Umbilical cord (tissue), 2 donors: ENCODE measurements at places on chromosomes 11 and 22.

DNA sequence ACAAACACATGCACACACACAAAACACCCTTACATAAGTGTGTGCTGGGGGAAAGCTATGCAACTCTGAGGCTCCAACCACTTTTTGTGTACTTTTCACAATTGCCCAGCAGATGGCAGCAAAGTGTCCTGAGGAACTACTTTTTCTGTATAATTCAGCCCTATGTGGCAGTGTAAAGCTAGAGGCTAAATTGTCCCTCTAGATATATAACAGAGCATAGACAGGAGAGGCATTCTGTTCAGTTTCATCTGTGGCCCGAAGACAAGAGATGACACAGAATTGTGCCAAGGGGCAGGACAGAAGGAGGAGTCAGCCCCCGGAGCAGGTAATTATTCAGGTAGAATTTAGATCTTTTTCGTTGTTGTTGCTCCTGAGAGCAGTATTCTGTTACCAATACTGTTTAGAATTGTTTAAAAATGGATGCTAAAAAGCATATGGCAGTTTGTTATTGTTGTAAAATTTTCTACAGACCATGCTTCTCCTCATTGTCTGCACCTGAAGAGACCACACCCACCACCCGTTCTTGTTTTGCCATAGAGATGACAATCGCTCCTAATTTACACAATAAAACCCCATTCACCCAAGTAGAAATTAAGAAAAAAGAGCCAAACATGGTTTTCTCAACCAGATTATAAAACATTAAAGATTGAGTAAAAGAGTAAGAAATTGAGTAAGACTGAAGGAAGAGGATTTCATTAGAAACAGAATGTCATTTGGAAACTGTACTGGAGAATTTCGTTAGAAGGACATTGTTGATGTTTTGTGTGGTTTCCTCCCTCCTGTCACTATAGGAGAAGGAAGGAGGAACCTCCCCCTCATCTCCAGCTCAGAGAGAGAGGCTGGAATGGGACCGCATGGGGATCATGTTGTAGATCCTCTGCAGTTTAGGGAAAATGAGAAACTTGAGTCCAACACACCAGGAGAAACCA, 14.5 kb upstream of the MS4A7 start:
- DNase-seq = peak; percentile 76

- no peak for DNase-seq
Measured at GRCh38 chr11:112361396-112361795, 100.7 kb upstream of the PLET1 start.

DNA sequence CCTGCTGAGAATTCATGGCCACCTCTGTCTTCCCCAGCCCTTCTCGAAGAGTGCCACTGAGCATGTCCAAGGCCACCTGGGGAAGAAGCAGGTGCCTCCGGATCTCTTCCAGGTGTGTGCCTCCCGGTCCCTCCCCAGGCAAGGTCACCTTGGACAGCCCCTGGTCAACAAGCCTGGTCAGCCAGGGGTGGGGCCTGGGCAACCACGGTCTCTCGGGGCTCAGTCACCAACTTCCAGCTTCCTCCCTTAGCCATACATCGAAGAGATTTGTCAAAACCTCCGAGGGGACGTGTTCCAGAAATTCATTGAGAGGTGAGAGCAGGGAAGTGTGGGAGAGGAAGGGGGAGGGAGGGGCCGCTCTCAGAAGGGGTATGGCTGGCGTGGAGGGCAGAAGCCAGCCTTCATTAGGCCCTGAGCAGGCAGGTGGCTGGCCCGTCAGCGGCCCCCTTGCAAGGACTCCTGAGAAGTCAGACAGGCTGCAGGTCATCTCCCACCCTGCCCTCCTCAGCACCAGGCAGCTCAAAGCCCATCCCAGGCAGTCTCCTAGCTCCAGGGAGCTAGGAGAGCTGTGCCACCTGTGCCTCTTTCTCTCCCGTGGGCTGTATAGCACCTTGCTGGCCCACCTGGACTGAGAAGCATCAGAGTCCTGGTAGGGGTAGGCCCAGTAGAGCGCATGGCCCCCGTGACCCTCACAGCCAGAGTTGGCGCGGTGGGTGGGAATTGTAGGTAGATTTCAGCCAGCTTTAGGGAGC, 9.3 kb upstream of the ANKRD13D start:
- DNase-seq = no peak

DNA sequence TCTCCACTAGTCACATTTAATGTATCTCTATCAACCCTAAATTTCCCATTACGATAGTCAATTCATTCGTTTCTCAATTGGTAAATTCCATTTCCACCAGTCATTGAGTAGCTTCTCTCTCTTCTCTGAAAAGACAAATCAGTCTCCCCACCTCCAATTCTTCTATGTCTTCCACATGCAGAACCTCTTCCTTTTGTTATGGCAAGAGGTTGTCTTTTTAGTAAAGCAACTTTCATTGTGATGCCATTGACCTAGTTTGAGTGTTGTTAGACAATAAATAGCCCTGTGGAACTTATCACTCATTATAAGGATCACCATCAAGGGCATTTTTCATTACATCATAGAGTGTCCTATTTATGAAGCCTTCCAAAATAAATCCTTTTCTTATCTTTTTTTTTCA, 340.9 kb downstream of the LRRC4C start:
- DNase-seq = no peak

GRCh38 chr11:83682611-83682973, 396.4 kb upstream of the CCDC90B start:
- DNase-seq = no peak

DNA sequence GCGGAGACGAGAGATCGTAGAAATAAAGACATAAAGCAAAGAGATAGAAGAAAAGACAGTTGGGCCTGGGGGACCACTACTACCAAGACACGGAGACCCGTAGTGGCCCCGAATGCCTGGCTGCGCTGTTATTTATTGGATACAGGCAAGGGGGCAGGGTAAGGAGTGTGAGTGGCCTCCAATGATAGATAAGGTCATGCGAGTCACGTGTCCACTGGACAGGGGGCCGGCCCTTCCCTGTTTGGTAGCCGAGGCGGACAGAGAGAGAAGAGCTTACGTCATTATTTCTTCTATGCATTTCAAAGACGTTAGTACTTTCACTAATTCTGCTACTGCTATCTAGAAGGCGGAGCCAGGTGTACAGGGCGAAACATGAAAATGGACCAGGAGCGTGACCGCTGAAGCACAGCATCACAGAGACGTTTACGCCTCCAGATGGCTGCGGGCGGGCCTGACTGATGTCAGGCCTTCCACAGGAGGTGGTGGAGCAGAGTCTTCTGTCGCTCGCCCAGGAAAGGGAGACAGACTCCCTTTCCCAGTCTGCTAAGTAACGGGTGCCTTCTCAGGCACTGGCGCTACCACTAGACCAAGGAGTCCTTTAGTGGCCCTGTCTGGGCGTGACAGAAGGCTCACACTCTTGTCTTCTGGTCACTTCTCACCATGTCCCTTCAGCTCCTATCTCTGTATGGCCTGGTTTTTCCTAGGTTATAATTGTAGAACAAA, 24.8 kb downstream of the PPP6R2 start:
- no peak for DNase-seq

DNA sequence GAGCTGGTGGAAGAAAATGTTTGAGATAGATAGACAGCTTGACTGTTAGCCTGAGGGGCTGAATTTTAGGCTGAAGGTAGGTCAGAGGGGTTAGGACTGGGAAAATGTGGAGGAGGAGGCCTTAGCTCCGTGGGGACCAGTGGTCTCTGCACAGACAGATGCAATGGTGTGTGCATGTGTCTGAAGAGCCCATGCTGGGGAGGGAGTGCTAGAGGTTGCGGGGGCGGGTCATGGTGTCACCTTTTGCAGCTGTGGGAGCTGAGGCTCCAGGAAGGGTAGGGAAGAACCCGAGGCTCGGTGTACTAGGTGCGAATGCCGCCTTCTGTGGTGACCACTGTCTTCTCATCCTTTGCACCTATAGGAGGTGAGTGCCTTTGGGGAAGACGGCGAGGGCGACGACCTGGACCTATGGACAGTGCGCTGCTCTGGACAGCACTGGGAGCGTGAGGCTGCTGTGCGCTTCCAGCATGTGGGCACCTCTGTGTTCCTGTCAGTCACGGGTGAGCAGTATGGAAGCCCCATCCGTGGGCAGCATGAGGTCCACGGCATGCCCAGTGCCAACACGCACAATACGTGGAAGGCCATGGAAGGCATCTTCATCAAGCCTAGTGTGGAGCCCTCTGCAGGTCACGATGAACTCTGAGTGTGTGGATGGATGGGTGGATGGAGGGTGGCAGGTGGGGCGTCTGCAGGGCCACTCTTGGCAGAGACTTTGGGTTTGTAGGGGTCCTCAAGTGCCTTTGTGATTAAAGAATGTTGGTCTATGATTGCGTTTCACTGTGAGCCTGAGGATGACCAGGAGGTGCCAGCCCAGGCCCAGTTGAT, 1.6 kb downstream of the SDF2L1 start:
- no peak for DNase-seq

GRCh38 chr22:17239156-17239701, 20.0 kb upstream of the ADA2 start:
- DNase-seq = no peak

- no peak for DNase-seq
Measured at GRCh38 chr11:126167488-126167887, 44.0 kb downstream of the RPUSD4 start.

DNA sequence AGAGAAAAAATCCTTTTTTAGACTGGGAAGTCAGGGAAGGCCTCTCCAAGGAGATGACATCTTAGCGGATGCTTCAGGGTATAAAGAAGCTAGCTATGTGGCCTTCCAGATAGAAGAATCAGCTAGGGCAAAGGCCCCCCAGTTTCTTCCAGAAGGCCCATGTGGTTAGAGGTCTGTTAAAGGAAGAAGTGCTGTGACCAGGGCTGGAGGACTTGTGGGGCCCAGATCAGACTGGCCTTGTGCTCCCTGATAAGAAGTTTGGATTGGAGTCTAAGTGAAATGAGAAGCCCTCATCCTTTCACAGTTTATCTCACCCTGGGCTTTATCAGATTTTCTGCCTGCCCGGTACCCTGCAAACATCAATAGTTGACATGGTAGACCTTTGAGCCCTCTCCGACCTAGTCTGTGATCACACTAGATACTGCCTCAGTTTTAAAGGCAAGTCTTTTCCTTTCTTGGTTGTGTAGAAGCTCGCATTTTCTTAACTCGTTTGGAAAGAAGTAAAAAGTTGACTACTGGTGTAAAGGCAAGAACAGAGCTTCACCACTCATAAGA, 7.8 kb downstream of the AMPD3 start:
- DNase-seq = no peak

- DNase-seq = peak; percentile 18
Measured at GRCh38 chr22:30459181-30460052, 12.4 kb downstream of the SEC14L3 start.

DNA sequence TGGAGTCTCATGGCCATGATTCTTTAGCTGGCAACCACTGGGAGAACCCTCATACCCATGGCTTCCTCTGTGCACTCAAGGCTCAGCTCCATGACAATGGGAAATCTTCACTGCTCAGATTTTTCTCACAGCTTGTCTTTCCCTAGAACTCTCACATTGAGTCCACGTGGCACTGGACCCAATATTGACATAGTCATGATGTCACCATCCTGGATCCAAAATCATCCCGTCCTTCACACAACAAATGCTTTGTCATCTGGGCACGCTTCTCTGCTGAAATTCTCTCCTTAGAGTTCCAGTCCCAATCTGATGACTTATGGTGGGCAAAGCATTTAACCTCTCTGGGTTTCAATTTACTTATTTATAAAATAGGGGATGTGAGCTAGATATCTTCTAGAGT, 37.7 kb upstream of the CD44 start:
- DNase-seq = no peak

GRCh38 chr11:34624069-34624468, 3.2 kb downstream of the EHF start:
- DNase-seq = no peak

- DNase-seq = peak; percentile 85
Measured at GRCh38 chr22:38313384-38313955, 3.8 kb downstream of the CSNK1E start.

- DNase-seq = no peak
Measured at GRCh38 chr11:86251345-86251744, 6.8 kb downstream of the EED start.

GRCh38 chr11:67302571-67303131, 679 bp upstream of the SSH3 start:
- no peak for DNase-seq

GRCh38 chr11:19426011-19426755, 185.4 kb upstream of the E2F8 start:
- peak; percentile 12 for DNase-seq

DNA sequence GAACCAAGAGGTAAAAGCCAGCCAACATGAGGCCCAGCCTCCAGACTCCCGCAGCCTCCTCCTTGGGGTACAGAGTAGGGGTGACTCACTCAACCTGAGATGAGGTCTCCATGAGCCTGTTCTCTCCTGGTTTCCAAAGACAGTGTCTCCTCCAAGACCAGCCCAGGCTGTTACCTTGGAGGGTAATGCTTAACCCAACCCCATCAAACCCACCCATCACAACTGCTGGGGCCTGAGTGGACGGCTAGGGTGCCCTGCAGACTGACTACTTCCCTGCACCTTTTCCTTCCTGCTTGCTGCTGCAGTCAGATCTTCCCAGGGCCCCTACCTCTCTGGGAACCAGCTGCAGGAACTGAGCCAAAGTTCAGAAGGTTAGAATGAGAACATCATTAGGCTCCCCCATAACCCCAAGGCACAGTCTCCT, 5.1 kb upstream of the NOL12 start:
- no peak for DNase-seq

- DNase-seq = no peak
Measured at GRCh38 chr22:33906954-33907353, 13.3 kb downstream of the LARGE1 start.

GRCh38 chr22:44438481-44439131, 59.4 kb downstream of the RTL6 start:
- DNase-seq = no peak

DNA sequence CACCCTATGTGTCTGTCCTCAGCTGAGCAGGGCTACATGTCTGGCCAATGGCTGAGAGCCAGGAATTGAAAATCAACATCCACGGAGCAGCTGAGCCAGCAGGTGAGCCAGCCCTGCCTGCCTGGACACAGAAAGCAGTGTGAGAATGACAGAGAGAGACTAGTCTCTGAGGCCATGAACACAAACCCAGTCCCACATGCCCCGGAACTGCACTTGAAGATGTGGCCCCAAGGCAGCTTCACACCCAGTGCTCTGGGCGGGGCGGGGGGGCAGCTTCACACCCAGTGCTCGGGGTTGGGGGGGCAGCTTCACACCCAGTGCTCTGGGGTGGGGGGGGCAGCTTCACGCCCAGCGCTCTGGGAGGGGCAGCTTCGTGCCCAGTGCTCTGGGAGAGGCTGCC, 37.6 kb downstream of the TRMU start:
- DNase-seq = no peak

- no peak for DNase-seq
Measured at GRCh38 chr11:131883332-131883731, 512.9 kb downstream of the NTM start.

DNA sequence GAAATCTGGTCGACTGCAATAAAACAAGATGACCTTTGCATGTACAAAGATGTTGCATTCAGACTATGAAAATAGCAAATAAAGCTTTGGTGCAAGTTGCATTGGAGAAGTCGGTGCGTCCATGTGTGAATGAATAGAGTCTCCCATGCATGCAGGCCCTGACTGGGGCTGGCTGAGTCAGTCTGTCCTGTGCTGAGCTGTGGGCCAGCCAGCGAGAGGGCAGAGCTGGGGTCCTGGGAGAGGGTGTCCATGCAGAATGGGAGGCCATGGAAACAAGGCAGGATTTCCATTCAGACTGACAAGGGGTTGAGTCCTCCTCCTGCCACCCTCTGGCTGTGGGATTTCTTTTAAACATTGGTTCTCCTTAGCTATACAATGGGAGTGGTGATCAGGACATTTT, 2.3 kb upstream of the CRYBB3 start:
- no peak for DNase-seq
